ENCODE measurements at places on chromosomes 2 and 18.

DNA sequence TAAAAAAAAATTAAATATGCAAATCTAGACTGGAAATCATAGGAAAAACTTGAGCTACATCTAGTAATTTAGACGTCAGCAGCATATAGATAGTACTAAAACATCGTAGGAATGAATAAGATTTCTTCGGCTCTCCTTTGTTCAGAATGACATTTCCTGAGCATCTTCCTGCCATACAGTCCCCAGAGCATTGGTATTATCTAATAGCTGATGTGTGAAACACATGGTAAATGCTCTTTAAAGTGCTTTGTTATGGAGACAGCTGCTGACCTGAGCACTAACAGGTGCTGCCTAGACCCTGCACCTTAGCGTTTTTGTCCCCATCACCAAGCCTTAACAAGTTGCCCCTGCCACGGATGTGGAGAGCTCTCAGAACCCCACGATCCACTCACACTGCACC, 692.3 kb upstream of the PIK3C3 start:
- DNase-seq: no peak

DNA sequence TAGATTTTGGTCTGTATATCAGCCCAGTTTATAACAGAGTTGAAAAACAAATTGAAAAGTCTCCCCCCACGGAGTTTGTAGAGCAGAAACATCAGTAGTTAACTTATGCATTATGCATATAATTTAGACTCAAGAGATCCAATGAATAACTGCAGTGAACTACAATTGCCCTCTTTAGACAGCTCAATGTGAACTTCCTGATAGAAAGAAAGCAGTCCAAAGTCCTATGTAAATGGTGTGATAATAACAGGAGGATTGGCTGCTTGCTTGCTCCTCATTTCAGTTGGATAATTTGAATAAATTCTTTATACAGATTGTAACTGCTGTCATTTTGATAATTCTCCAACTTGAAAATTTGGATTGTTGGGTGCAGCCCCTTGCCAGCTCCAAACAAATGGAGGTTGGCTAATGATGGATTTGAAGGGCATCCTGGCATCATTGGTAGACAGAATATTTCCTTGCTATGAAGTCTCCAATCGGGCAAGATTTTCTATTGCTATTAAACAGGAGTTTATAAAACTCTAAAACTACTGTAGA, 297.1 kb downstream of the ASXL3 start:
- no peak for DNase-seq

GRCh38 chr2:183078163-183078463, 434 bp upstream of the DUSP19 start:
- DNase-seq: no peak

DNA sequence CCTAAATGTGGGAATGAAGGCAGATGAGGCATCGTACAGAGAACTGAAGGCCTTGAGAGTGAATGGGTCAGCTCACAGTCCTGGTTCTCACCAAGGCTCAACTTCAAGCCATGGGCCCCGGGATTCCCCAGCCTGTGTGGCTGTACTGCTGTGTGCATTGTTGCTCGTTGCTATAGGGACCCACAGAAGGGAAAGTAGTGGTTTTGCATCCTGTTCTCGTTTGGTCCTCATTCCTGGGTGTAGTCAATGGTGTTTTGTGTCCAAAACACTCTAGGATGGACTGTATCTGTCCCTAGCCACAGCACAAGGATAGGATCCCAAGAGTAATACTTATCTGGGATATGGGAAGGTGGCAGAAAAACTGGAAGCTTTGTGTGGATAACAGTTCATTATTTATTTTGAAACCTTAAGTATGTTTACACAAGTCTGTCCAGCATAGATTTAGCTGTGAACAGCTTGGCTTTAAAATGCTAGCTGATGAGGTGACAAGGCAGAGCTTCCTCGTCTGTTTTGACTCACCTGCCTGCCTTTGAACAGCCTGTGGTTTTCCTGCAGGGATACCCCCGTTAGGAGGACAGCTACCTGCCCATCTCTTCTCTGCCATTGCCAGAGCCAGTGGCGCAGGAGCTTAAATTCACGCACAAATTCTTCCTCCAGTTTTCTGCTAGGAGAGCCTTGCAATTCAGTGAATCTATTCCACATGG, 85.0 kb downstream of the WDSUB1 start:
- peak; percentile 15 for DNase-seq

Measured in activated CD4-positive, alpha-beta T cell treated with anti-CD3 and anti-CD28 coated beads for 48 hours (primary cell).